ENCODE measurements at places on chromosomes 2 and 18. TPM values are rescaled to one million over a fixed set of nuclear protein-coding genes. Genes with fewer than 3 reads are reported as not detected.

Gene FAM237A
- 0.60 TPM for total RNA-seq

Gene CHST9
- total RNA-seq: 0.34 TPM

Gene OTOF
- total RNA-seq: not detected

Gene MGAT5
- 143 TPM for total RNA-seq

Gene CD8A
- total RNA-seq: 2.0 TPM

Gene IL1RL1
- total RNA-seq: 28.8 TPM

Gene MOGAT1
- total RNA-seq: 0.59 TPM

Gene MAB21L4
- total RNA-seq: not detected

Gene B3GNT7
- 5.9 TPM for total RNA-seq

Gene ACTR2
- total RNA-seq: 104 TPM

Gene KIAA2012
- total RNA-seq: not detected

Gene CCDC102B
- total RNA-seq: 10.4 TPM

Gene ADGRF3
- total RNA-seq: not detected

Gene RESP18
- not detected for total RNA-seq

Gene AAMP
- 53.9 TPM for total RNA-seq

Gene ZBTB7C
- 3.3 TPM for total RNA-seq

Gene TLX2
- not detected for total RNA-seq

Gene RNU2-63P
- total RNA-seq: not detected

Gene PIEZO2
- 0.54 TPM for total RNA-seq

Gene POMC
- 5.0 TPM for total RNA-seq

Gene KCNG2
- total RNA-seq: 0.15 TPM

Gene AOX1
- 17.3 TPM for total RNA-seq

Gene TTC27
- total RNA-seq: 10.3 TPM

Gene CCDC85A
- total RNA-seq: 1.9 TPM

Gene ERICH2
- not detected for total RNA-seq

Gene NOL4
- total RNA-seq: 0.31 TPM

Measured in right cardiac atrium (tissue), 5 donors.